ENCODE measurements at places on chromosomes 4 and X.
A peak's percentile ranks its signal among the peaks of the same experiment; 100 is the strongest.

DNA sequence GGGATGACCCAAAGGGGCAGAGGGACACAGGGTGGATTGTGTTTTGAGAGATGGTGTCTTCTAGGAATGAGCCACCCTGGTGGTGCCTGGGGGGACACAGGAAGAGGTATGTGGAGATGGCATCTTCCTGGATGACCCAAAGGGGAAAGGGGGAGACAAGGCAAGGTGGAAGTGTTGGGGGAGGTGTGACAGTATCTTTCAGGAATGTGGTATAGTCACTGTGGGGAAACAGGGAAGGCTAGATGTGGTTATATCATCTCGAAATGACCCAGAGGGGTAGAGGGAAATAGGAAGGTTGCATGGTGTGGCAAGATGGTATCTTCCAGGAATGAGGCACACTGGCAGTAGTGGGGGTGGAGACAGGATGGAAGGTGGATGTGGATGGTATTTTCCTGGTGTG is 62.9 kb downstream of the MAOA start:
- no peak for DNase-seq

DNA sequence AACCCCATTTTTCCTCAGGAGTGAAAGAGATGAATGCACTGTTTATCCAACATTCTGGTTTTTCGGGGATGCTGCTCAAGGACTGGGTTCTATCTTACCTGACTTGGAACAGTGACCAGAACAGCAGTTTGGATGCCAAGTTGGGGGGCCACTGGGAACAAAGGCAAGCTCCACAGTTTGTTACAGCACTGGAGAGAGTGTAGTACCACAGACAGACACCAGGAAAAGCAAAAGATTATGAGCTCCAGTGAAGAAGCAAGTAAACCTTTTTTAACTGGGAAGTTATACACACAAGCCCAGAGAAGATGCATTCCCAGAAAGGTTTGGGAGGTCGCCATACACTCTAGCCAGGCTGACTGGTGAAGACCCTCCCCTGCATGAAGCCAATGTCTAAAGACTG is 13.6 kb downstream of the C4orf36 start:
- DNase-seq: no peak

DNA sequence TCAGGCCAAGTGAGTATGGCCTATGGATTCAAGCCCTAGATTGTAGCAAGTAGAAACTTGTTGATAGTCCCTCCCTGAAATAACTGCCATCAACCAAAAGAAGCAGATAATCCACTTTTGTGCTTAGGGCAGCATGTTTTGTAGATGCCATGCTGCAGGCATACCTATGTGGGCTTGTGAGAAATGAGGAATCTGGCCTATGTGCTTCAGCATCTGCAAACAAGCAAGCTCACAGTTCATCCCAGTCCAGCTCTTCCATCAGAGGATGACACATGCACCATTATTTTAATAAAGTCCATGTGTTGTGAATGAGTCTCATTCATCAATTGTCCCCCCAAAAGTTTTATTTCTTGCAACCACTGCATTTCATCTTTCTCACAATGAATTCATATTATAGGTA is 421.9 kb upstream of the DIPK2B start:
- no peak for DNase-seq

DNA sequence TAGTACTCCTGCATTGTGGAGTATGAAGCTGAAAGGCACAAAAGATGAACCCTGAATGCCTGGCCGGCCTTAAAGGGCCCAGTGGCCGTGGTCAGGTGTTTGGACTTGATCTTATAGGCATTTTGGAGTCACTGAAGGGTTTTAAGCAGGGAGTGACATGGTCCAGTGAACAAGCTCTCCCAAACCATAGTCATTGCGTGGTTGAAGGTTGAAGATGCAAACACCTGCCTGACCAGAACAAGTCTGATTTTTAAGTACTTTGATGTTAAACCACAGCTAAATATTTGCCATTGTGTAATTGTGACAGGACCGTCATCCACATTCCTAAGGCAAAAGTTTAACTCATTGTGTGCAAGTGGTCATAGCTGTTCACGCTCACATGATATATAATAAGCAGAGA is 3.3 kb downstream of the STK32B start:
- DNase-seq: no peak

- no peak for DNase-seq
These were observed 7.4 kb downstream of the ARHGAP10 start for GRCh38 chr4:147739239-147739823.

GRCh38 chrX:118538386-118538785 is 42.8 kb downstream of the DOCK11 start:
- no peak for DNase-seq

- DNase-seq: no peak
These were observed 21.0 kb upstream of the SORCS2 start for GRCh38 chr4:7171191-7171900.

GRCh38 chr4:141309874-141310273 is 89.2 kb downstream of the ZNF330 start:
- DNase-seq: no peak

DNA sequence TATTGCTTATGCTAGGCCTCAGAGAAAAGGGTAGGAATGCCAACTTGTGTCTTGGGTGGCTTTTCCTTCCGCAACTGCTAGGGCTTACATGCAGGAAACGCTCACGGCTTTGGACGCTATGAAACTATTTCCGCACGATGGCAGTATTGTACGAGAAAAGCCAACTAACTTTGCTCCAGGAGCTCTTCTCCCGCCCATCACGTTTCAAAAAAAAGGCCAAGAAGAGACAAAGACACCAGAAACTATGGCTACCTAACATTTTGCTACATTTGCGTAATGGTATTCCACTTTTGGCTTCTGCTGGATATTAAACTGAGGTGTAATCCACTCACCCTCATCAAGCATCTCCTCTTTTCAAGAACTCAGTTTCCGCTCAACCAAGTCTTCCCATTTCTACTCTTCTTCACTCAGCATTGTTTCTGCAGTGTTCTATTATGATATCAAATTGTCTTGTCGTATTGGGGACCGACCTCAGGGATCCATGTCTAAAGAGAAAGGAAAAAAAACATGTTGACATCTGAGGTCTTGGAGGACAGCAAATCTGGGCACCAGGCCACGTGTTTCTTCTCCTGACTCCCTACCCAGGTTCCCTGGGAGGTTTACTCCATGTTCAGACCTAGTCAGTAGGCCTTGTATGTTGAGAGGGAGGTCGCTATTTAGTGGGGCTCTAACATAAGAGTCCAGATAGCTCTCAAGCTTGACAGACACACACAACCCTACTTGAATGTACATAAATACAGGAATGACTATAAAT is 239.4 kb upstream of the STK26 start:
- DNase-seq: peak; percentile 81

- no peak for DNase-seq
These were observed at the start of gene IGFBP7 for GRCh38 chr4:57109847-57110639. TSS of gene IGFBP7 (minus strand) at chr4:57110385. CDS start at chr4:57110351, 34 bp downstream.

- DNase-seq: no peak
These were observed 148.8 kb downstream of the INPP4B start for GRCh38 chr4:142697320-142697719.

GRCh38 chr4:4443821-4444220 is 56.9 kb downstream of the NSG1 start:
- no peak for DNase-seq

DNA sequence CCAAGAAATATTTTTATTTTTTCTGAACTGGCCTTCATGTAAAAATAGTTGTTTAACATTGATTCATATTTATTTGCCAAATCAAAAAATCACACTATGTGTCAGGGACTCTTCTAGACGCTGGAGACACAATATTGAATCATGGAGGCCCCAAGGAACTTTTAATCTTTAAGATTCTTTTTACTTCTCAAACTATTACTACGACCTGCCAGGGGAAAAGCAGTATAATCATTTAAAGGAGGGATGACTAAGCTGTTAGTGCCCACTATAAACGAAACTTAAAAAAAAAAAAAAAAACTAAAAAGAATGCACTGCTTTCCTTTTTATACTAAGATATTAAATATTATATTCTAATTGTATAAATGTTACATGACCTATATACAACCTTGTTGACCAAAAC is 84.7 kb downstream of the PPA2 start:
- DNase-seq: no peak

- DNase-seq: no peak
These were observed 714.5 kb upstream of the TENM3 start for GRCh38 chr4:181528570-181529184.

GRCh38 chrX:124679199-124679598 is 332.8 kb downstream of the SH2D1A start:
- DNase-seq: no peak

- no peak for DNase-seq
These were observed 119.6 kb downstream of the AFF2 start for GRCh38 chrX:148620023-148620422.

GRCh38 chr4:48243429-48243828 is 26.2 kb downstream of the TEC start:
- no peak for DNase-seq

DNA sequence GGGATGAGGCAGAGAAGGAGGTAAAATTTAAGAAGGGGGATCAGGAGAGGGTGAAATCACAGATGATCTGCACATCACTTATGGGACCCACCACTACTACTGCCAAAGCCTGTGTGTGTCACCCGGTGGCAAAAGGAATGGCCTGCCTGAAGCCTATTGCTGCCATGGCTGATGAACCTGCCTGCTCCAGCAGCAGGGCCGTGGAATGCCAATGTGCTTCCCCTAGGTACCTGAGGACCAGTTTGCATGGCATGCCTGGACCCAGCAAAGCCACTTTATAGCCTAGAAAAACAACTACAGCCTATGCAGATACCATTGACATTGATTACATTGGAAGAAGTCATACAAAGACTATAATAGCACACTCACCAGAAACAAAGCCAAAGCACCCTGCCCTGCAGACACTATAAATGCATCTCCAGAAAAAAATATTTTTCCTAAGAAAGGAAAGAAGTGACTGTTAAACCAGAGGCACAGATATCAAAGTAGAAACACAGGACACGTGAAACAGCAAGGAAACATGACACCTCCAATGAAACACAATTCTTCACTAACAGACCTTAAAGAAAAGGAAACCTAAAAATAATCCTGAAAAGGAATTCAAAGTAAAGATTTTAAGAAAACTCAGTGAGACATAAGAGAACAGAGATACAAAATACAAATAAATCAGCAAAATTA is 680.7 kb upstream of the GRID2 start:
- no peak for DNase-seq

DNA sequence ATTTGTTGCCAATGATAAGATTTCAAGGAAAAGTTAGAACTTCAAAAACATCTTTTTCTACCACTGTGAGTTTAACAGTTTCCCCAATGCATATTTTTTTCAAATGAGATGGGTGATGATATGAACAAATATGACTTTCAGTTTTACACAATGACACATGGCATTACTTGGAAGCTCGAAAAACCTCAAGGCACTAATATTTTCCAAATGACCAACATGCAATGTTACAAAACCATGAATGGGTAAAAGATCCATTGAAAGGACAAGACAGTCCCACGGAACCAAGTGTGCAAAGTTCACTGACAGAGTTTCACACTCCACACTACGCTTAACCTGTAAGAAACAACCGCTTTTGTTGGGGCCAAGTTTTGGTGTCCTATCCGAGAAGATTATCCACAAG is 84.5 kb downstream of the CD99L2 start:
- DNase-seq: no peak

- DNase-seq: no peak
These were observed 394.0 kb upstream of the IGFBP7 start for GRCh38 chr4:57504139-57504538.

- no peak for DNase-seq
These were observed at the start of gene CCDC160 for GRCh38 chrX:134236626-134237614. TSS of gene CCDC160 (plus strand) at chrX:134237182. CDS start at chrX:134244801, 7,619 bp downstream.

DNA sequence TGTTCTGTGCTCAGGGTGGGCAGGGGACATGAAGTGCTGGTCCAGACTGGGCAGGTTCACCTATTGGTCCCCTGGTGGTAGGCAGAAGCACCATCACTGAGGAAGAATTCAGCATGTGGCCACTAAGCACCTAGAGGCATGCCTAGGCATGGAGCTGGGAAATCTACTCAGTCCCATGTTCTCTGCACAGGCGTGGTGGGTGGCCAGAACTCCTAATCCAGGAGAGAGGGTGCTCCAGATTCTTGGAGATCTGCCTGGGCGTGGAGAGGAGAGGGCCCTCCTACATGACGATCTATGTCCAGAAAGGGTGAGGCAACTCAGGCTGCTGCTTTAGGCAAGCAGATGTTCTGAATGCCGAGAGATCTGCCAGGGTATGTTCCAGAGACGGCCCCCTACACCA is 44.6 kb upstream of the MAGEC2 start:
- no peak for DNase-seq

- DNase-seq: no peak
These were observed 86.6 kb downstream of the RTL5 start for GRCh38 chrX:72045141-72045540.

DNA sequence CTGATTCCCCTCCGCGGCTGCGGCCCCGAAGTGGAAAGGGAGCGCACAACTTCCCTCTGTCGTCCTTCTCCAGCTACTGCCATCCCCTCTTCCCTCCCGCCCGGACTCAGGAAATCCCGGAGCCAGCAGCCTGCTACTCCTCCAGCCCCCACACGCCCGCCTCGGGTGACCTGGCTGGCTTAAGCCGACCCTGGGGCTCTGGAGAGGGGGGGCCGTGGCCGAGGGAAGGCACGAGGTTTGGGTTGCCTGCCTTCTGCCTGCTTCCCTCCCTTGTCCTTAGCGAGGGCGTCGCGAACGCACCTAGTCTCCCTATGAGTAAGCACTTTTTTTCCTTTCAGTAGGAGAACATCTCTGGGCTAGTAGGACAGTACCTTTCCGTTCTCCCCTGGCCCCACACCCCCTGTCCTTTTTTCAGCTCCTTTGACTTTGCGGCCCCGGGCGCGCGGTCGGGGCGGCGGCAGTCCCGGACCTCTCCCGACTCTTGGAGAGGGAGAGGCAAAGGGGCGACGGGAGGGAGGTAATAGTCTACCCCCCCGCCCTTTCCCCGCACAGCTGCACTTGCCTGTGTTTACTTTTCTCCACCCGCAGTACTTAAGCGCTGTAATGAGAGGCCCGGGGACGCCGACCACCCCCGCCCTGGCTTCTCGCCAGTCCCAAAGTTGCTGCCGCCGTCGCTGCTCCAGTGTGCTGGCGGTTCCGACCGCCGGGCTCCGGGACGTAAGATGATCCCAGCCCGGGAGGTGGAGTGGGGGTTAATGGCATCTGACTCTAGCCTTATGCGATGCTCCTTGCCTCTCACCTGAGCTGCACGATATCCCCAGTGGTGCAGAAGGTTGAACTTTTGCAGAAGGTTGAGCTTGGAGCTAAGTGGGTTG is 868 bp downstream of the PLS3 start:
- no peak for DNase-seq

DNA sequence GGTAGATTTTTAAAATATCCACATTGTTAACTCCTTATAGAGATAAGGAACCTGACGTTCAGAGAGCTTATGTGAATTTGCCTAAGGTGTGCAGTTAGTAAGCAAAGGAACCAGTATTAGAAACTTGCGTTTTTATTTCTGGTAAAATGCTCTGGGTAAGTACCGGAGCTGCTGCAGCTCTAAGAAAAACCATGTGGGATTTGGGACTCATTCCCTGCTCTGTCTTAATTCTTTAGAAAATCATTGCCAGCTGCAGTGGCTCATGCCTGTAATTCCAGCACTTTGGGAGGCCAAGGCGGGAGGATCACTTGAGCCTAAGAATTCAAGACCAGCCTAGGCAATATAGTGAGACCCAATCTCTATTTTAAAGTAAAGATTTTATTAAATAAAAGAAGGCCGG is 5.8 kb downstream of the CCKAR start:
- no peak for DNase-seq

Data from effector CD4-positive, alpha-beta T cell (primary cell).